ENCODE measurements at places on chromosomes 6 and 20. TPM values are rescaled to one million over a fixed set of nuclear protein-coding genes. Genes with fewer than 3 reads are reported as not detected.

Gene ZBTB9
- polyA plus RNA-seq, result 3.7 TPM

Gene DLK2
- polyA plus RNA-seq, result 0.04 TPM

Gene FLRT3
- polyA plus RNA-seq, result 1.0 TPM

Gene ZNF318
- polyA plus RNA-seq, result 4.5 TPM

Gene DEFB112
- polyA plus RNA-seq, result not detected

Gene IP6K3
- polyA plus RNA-seq, result 175 TPM

Gene SLC12A5
- 0.29 TPM for polyA plus RNA-seq

Gene CYP21A2
- not detected for polyA plus RNA-seq

Gene BCKDHB
- polyA plus RNA-seq, result 10.4 TPM

Gene HLA-DQB1
- 8.2 TPM for polyA plus RNA-seq

Gene TREM2
- 0.38 TPM for polyA plus RNA-seq

Gene IL20RA
- 0.04 TPM for polyA plus RNA-seq

Gene BEND6
- polyA plus RNA-seq, result 0.14 TPM

Gene RAB44
- polyA plus RNA-seq, result 0.01 TPM

Gene MRAP2
- polyA plus RNA-seq, result 0.42 TPM

Gene NPEPL1
- 41.9 TPM for polyA plus RNA-seq

Gene PLA2G7
- polyA plus RNA-seq, result 0.05 TPM

Gene MAP7
- 0.20 TPM for polyA plus RNA-seq

Gene TMC2
- 0.03 TPM for polyA plus RNA-seq

Gene RGL2
- 51.9 TPM for polyA plus RNA-seq

Gene RPP40
- 34.5 TPM for polyA plus RNA-seq

Gene DNAH8
- polyA plus RNA-seq, result not detected

Gene C4B
- 2.6 TPM for polyA plus RNA-seq

Gene IL17F
- polyA plus RNA-seq, result not detected

Gene C20orf141
- not detected for polyA plus RNA-seq

Gene LGSN
- polyA plus RNA-seq, result not detected

Gene GSTA1
- polyA plus RNA-seq, result 0.35 TPM

Gene GCNT2
- polyA plus RNA-seq, result 0.27 TPM

Gene SKIC2
- 26.9 TPM for polyA plus RNA-seq

Gene SAMD3
- polyA plus RNA-seq, result 0.09 TPM

Gene SNX9
- 26.5 TPM for polyA plus RNA-seq

Gene CLVS2
- not detected for polyA plus RNA-seq

Gene SLC17A9
- polyA plus RNA-seq, result 0.88 TPM

Gene C20orf202
- polyA plus RNA-seq, result 0.05 TPM

Gene EBF4
- 0.42 TPM for polyA plus RNA-seq

Gene CRIP3
- polyA plus RNA-seq, result 0.15 TPM

Gene RAB32
- polyA plus RNA-seq, result 2.5 TPM

Gene RIPOR2
- polyA plus RNA-seq, result 1.3 TPM

Gene SYNE1
- 8.1 TPM for polyA plus RNA-seq

Gene PRSS35
- 0.22 TPM for polyA plus RNA-seq

Gene CDKAL1
- 4.6 TPM for polyA plus RNA-seq

Gene TFAP2D
- polyA plus RNA-seq, result not detected

Gene EPPIN
- polyA plus RNA-seq, result not detected

Gene HUS1B
- polyA plus RNA-seq, result 0.38 TPM

Gene DNAAF9
- polyA plus RNA-seq, result 7.1 TPM

Gene PRICKLE4
- 0.70 TPM for polyA plus RNA-seq

Gene ASCC3
- polyA plus RNA-seq, result 6.5 TPM

Gene ARMH2
- not detected for polyA plus RNA-seq

Gene C6orf58
- polyA plus RNA-seq, result not detected

Gene PHACTR3
- 0.46 TPM for polyA plus RNA-seq

Gene TBC1D32
- 0.33 TPM for polyA plus RNA-seq

Gene ADGB
- polyA plus RNA-seq, result not detected
